Epithelial cell of proximal tubule (primary cell): ENCODE measurements at places on chromosomes 16 and 17. TPM values are rescaled to one million over a fixed set of nuclear protein-coding genes. Genes with fewer than 3 reads are reported as not detected.

DNA sequence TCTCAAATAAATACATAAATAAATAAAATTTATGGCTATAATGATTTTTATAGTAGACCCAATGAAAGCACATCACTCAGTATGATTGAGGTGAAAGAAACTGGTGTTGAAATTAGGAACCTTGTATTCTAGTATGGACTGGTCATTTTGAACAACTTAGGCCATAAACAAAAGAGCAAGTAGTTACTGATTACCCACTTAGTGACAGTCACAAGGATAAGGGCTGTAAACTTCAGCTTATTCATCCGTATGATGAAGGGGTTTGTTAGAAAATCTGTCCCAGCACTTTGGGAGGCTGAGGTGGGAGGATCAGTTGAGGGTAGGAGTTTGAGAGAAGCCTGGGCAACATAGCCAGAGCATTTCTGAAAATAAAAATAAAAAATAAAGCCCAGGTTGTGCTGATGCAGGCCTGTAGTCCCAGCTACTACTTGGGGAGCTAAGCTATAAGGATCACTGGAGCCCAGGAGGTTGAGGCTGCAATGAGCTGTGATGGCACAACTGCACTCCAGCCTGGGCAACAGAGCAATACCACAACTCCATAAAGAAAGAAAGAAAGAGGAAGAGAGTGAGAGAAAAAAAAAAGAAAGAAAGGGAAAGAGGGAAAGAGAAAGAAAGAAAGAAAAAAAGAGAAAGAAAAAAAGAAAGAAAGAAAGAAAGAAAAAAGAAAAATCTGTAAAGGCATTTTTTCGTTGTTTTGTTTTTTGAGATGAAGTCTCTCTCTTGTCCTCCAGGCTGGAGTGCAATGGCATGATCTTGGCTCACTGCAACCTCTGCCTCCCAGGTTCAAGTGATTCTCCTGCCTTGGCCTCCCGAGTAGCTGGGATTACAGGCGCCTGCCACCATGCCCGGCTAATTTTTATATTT lies 4.2 kb upstream of the SPAG9 start:
- no peak for DNase-seq

GRCh38 chr16:52825892-52826291 lies 226.8 kb downstream of the CHD9NB start:
- no peak for DNase-seq

The CCL16 gene
- not detected in 2 replicates for total RNA-seq

GRCh38 chr16:84700446-84701300 lies 873 bp downstream of the USP10 start:
- no peak for DNase-seq

GRCh38 chr17:22505660-22506059 lies 813.3 kb downstream of the KCNJ18 start:
- no peak for DNase-seq

DNA sequence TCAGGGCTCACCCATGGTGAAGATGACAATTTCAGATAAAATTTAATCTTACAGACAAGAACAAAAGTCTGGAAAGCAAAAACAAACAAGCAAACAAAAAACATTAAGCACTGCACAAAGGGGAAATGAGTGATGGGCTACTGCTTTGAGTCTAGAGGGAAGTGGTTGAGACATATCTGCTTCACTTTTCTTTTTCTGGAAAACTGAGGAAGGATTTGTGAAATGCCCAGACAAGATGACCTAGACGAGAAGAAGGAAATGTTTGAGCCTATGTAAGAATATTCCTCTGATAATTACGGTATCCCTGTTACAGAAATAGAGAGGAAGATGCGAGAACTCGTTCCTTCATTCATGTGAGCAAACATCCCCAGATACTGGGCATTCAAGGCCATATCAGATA lies 11.5 kb upstream of the HYDIN start:
- DNase-seq = no peak

- DNase-seq = no peak
Measured at GRCh38 chr17:54972406-54973138, 4.0 kb downstream of the STXBP4 start.

The PSMD11 gene
- total RNA-seq = 90.3 and 109 TPM in 2 replicates

DNA sequence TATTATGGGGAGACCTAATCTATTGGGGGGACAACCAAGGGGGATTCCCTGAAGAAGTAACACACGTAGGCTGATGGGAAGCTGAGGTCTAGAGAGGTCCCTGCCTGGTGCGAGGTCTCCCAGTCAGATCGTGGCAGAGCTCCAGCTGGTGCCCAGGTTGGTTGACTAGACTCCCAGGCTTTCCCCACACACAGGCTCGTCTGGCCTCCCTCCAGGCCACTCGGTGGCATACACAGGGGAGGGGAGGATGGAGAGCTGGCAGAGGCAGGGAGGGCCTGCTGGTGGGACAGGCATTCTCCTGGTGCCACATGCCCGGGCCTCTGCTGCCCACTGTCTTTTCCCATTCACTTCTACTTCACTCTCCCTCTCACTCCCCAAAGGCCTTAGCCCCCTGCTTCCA lies 8.5 kb upstream of the SOCS3 start:
- no peak for DNase-seq

- no peak for DNase-seq
Measured at GRCh38 chr16:87391324-87391949, 699 bp upstream of the MAP1LC3B start.

- no peak for DNase-seq
Measured at GRCh38 chr17:61294286-61294685, 105.4 kb upstream of the TBX2 start.

The MT1E gene
- 724 and 1,203 TPM in 2 replicates for total RNA-seq

The CBX2 gene
- total RNA-seq = 7.6 and 11.1 TPM in 2 replicates

The P3H4 gene
- 47.8 and 55.5 TPM in 2 replicates for total RNA-seq

The CCL4L2 gene
- not detected in 2 replicates for total RNA-seq

DNA sequence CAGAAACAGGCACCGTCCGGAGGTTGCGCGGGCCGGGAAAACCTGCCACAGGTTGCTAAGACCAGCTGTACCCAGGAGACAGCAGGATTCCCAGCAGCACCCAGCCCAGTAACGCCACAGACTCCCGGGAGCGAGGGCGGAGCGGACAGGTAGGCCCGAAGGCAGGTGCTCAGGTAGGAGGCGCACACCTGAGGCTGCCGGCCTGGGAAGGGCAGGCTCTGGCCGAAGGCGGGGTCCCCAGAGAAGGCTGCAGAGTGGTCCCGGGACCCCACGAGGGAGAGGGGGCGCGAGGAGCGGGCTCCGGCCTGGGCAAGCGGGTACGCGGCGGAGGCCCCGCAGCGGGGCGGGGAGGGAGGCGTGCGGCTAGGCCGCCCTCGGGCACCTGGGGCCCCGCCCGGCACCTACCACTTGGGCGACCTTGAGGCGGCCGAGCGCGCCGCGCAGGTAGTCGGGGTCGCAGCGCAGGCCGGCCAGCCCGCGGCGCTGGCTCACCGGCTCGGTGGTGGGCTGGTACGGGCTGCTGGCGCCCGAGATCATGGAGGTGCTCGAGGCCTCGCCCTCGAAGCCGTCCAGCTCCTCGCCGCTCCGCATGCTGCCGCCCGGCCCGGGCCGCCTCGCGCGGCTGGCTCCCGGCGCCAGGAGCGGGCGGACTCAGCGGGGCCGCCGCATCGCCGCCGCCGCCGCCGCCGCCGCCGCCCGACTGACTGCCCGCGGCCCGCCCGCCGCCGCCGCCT lies 441 bp downstream of the CMTM4 start:
- DNase-seq = no peak

DNA sequence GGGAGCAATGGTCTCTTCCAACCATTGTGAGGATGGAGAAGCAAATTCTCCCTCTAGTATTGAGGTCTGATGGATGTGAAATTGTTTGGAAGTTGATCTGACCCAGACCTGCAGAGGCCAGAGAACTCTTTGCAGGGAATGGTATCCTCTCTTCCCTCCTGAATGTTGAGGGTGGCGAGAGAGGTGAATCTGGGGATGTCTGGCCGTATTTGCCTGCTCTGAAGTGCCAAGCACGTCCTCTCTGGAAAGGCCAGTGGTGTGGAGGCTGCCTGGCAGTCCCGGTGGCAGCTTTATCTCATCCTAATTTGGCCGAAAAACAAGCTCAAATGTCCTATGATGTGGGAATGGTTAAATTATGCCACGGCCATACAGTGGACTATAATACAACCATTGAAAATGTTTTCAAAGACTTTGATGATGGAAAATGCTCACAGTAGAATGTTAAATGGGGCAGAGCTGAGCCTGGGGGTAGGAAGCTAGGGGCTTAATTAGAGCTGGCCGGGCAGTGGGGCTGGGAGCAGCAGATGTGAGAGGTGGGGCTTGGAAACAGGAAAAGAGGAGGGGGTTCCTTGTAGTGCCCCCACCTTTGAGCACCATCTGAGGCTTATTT lies 30.8 kb downstream of the WSCD1 start:
- no peak for DNase-seq

The BRIP1 gene
- total RNA-seq = 12.6 and 20.8 TPM in 2 replicates

The NPIPA5 gene
- 1.1 and 2.1 TPM in 2 replicates for total RNA-seq

DNA sequence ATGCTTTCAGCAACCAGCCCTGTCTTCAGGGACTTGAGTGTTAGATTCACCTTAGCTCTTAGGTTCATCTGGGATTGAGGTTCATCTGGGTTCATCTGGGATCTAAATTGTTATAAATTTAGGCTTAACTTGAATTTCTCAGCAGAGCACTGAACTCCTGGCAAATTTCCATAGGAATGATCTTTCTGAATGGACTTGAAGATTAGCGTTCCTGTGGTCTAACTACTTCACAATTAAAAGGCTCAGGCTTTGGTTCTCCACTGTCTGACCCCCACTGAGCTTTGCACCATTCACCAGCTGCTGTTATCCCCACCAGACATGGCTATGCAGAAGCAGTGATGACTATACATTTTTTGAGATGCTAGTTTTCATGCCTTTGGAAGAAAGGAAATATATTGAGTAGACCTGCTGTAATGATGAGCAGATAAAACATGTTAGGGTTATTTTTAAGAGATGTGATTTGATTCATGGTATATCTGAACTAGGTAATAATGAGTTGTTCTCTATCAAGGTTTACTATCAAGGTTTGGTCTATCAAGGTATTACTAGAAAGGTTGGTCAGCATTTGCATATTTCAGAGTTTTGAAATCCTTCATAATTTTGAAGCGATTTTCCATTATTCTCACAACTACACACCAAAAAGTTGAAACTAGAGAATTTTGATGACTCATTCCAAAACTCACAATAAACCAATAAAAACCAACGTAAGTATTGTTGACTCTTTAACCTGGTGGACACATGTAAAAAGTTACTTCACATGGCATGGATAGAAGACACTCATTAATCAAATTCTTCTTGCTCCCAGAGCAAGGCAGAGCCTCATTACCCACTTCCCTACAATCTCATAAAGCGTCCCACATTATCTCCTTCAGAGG lies 71.7 kb downstream of the SNX11 start:
- no peak for DNase-seq

DNA sequence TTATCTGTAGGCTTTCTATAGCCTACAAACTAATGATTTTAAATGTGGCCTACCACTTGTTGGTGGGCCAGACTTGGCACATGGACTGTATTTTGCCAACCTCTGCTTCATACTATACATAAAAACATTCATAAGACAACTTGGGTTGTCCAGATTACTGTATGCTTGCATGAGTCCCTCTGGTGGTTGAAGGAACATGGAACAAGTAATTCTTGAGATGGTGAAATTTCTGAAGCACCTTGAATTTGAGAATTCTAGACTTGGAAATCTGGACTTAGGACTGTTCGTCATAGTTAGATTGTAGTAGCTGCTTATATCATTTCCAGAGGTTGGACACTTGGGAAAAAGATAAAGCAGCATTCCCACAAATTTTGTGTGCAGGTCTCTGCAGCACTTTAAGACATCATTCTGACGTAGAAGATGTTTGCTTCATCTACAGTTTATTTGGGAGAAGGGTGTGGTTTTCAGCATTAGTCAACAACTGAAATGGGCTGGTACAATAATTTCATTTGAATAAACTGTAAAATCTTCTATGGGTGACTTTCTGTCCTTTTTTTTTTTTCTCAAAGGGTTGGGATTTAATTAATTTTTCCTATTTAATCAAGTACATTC lies 31.2 kb downstream of the NFATC3 start:
- DNase-seq = no peak

- peak; percentile 66 for DNase-seq
Measured at GRCh38 chr16:57341441-57342303, 16.9 kb upstream of the CCL22 start.

DNA sequence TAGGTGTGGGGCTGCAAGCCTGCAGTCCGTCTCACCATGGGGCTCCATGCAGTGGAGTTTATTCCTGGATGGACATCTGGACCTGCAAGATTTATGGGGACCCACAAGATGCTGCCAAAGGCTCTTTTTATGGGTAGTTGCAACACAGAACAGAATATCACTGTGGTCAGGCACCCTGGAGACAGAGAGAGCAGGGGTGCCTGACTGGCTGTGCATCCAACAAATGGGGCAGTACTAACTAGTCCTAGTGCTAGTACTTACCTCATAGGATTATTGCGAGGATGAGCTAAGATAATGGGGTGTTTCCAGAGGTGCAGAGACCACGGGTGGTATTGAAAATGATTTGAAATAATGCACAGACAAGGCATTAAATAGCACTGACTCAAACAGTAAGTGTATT lies 42.4 kb upstream of the MMP2 start:
- no peak for DNase-seq

DNA sequence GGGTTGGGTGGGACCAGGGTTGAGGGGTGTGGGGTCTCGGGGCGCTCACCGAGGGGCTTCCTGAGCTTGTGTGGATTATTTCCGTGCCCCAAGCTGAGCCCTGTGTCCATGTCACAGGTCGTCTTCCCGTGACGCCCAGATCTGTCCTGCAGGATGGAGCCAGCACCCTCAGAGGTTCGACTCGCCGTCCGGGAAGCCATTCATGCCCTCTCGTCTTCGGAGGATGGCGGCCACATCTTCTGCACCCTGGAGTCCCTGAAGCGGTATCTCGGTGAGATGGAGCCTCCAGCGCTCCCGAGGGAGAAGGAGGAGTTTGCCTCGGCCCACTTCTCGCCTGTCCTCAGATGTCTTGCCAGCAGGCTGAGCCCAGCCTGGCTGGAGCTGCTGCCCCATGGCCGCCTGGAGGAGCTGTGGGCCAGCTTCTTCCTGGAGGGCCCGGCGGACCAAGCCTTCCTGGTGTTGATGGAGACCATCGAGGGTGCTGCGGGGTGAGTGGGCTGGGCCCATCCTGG lies 1.0 kb downstream of the TELO2 start:
- DNase-seq = no peak

The ASGR2 gene
- total RNA-seq = not detected in 2 replicates

The SLFN13 gene
- total RNA-seq = 9.9 and 15.3 TPM in 2 replicates

The JPH3 gene
- 0.14 and 0.40 TPM in 2 replicates for total RNA-seq

- no peak for DNase-seq
Measured at GRCh38 chr16:3092501-3092941, 6.6 kb downstream of the ZSCAN10 start.

- DNase-seq = no peak
Measured at GRCh38 chr16:80056324-80056723, 455.8 kb upstream of the MAF start.

- no peak for DNase-seq
Measured at GRCh38 chr16:31190818-31191444, 11.0 kb downstream of the FUS start.

DNA sequence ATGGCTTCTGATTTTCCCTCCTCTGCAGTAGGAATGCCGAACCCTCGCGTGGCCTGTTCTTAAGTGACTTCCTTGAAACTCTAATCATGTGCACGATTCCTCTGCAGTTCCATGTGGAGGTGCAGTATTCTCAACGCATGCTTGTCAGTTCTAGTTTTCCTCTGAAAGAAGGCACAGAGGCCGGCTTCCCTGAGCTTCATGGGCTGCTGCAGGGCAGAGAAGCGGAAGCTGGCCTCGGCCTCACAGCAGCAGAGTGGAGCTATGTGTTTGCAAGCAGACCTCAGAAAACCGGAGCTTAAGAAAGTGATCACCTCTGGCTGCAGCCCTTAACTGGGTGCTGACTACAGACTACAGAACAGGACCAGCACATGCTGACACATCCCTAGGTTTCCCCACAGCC lies 500.7 kb downstream of the GRIN2A start:
- DNase-seq = no peak

The NGFR gene
- total RNA-seq = 0.29 TPM in 1 of 2 replicates, not detected in the other

The WNT9B gene
- total RNA-seq = 0.14 TPM in 1 of 2 replicates, not detected in the other
